ENCODE measurements at places on chromosomes 2 and 18.

DNA sequence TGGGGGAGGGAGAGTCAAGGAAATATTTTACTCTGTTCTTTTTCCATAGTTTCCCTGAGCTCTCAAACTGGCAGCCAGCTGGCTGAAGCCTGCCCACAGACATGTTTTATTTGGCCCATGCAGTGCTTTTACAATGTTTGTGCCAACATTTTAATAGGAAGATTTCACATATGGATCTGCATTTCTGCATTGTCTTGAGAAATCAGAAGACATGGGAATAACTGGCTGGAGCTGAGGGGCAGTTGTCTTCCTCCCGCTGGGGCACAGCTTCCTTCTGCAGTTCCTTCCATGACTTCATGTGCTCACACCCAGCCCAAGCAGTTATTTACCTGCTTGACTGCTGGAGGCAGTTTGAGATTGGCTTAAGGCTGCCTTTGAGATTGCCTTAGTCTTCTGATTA, 74.4 kb downstream of the PLCL1 start:
- no peak for DNase-seq

GRCh38 chr2:109526442-109526970, 87.3 kb downstream of the SEPTIN10 start:
- no peak for DNase-seq

DNA sequence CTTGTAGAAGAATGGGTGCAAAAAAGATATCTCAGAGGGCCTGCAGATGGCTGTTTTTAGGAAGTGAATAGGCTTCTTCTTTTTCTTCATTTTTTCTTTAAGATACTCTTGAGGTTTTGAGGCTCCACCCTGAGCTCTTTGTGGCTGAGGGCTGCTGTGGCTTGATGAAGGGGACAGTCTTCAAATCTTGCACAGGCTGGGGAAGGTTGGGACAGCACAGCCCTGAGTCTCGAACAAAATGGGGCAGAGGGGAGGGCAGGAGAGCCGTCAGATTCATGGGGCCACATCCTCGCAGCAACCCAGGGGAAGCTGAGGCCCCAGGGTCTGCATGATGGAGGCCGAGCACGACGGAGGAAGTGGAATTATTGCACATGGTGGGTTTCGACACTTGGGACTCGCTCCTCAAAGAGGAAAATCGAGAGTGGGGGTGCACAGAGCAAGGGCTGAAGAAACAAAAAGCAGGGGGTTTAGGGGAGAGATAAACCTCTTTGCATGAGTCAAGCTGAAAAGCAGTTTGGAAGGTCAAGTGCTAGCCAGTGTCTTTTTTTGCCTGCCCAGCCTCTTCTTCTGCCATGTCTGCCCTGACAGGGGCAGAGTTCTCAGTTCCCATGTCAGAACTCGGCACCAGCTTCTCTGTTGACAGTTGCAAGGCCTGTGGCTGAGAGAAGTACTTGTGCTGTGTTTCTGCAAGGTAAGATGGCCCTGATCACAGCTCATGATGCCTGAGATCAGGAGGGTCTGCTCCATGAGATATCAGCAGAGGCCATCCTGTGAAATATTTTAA, 19.5 kb downstream of the INPP4A start:
- peak; percentile 59 for DNase-seq

- no peak for DNase-seq
These were observed 58.9 kb downstream of the HAUS1 start for GRCh38 chr18:46163091-46163490.

- peak; percentile 52 for DNase-seq
These were observed 2.7 kb upstream of the TGIF1 start for GRCh38 chr18:3447068-3447894.

GRCh38 chr2:64799592-64800252, 146.0 kb upstream of the SERTAD2 start:
- no peak for DNase-seq

- no peak for DNase-seq
These were observed 154.1 kb upstream of the HDAC4 start for GRCh38 chr2:239554766-239555570.

- no peak for DNase-seq
These were observed 29.5 kb downstream of the RAB31 start for GRCh38 chr18:9737472-9738121.

DNA sequence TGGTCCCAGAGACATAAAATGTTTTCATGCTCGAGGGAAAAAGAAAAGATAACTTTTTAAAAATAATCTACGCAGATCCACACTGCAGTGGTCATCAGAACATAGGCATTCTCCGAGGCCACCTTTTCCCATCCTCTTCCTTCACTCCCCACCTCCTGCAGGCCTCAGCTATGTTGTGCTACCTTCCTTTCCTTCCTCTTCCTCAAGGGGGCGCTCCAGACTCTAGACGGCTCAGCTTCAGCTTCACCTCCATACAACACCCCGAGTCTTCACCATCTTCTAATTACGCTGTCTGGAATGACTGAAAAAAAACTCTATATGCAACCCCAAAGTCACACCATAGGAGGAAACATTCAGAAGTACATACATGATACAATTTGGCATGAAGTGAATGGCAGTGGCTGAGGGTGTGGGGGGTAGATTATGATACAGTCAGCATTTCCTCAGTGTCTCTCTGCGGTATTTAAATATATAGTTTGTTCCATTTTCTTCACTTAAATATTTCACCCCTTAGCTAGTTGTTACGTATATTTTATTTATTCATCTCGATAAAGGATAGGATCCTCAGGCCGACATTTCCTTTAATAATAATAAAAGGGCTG, 583.6 kb downstream of the IRS1 start:
- DNase-seq = peak; percentile 61

- DNase-seq = no peak
These were observed 87.0 kb upstream of the LRP1B start for GRCh38 chr2:142217804-142218203.

DNA sequence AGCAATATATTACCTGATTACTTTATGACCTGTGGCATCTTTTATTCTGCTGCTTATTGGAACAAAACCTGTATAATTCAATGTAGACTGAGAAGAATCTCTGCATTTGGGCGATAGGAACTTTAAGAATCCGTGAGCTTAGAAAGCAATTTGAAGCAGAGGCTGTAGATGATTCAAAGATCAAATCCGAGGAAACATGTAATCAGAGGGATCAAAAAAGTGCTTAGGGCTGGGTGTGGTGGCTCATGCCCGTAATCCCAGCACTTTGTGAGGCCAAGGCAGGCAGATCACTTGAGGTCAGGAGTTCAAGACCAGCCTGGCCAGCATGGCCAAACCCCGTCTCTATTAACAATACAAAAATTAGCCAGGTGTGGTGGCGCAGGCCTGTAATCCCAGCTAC, 198.4 kb downstream of the MTX2 start:
- DNase-seq = no peak

DNA sequence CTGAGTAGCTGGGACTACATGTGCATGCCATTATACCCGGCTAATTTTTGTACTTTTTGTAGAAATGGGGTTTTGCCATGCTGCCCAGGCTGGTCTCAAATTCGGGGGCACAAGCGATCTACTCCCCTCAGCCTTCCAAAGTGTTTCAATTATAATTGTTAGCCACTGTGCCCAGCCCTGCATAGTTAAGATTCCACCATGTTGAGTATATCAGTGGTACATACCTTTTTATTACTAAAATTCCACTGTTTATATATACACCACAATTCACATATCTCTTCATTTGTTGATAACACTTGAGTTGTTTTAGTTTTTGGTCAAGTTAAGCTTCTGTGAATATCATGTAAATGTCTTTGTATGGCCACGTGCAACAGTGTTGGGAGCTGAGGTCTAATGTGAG, 12.8 kb upstream of the FMNL2 start:
- no peak for DNase-seq

- DNase-seq = no peak
These were observed 277.4 kb upstream of the MC4R start for GRCh38 chr18:60649842-60650536.

DNA sequence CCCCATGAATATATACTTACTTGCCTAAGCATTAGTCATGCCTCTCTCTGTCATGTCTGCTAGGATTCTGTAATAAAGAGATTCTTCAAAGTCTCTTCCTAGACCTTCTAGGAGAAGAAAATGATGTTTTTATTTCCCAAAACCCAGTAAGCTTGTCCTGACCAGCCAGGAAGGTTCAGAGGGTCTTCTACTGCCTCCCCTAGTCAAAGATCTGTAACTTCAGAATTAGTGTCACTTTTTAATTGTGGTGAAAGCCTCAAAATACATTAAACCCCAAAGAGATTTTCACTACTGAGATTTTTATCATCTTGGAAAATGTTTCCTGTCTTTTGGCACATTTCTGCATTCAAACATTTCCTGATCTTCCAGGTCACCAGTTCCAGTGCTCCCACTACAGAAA, 232.9 kb upstream of the STK17B start:
- DNase-seq = no peak

DNA sequence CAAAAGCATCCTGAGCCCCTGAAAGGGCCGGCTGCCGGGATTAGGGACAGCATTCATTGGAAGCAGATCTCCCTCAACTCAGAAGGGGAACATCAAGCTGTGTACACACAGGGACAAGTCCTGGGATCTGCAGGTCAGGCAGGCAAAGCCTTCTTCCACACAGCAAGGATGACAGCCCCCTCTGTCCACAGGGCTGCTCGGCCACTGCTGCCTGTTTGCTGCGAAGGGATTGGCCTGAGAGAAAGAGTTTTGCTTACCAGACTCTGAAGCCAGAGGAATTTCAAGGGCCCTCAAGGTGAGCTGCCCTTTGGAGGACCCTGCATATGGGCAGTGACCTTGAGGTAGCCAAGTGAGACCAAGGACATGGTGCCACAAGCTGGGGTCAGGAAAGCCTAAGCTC, 11.1 kb downstream of the ZBTB7C start:
- DNase-seq = no peak

GRCh38 chr2:215863687-215864086, 149.7 kb downstream of the MREG start:
- DNase-seq = no peak

- DNase-seq = no peak
These were observed 842.4 kb downstream of the TDRD15 start for GRCh38 chr2:21966139-21966538.

GRCh38 chr2:177651833-177652232, 259.3 kb downstream of the AGPS start:
- no peak for DNase-seq

GRCh38 chr2:1997409-1997808, 253.1 kb upstream of the PXDN start:
- no peak for DNase-seq

DNA sequence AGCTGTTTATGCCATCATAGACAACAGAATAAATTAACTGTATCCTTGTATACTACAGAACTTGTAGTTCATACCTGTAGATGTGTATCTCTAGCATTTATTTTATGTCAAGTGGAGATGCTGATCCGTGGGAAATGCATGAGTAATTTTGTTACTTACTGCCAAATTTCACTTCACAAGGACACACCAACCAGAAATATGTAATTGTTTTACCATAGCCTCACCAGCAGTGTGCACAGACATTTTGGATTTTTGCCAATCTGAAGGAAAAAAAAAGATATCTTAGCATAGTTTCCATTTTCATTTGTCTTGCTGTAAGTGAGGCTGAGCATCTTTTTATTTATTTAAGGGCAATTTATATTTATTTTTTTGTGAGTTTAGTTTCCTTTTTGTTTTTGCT, 265.1 kb upstream of the OSR1 start:
- DNase-seq = no peak

GRCh38 chr18:52310651-52311050, 29.3 kb upstream of the DCC start:
- DNase-seq = no peak

DNA sequence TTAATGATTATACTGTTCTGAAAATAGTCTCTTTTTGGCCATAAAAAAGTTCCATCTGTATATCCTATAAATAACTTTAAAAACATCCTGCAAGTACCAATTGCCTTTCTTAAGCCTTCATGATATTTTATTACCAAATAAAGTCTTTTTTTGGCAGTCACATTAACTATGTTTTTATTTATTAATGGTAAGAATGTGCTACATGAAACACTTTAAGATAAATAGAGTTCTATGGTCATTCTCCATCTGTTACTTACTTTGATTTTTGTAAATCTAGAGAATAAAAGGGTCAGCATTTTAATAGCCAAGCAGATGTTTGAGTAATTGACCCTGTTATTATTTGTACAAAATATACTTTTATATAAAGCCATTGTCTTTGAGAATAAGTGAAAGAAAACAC, 52.6 kb downstream of the LCLAT1 start:
- no peak for DNase-seq
